Activated CD4-positive, alpha-beta T cell treated with anti-CD3 and anti-CD28 coated beads for 36 hours (primary cell): ENCODE measurements at places on chromosomes 6 and 20. TPM values are rescaled to one million over a fixed set of nuclear protein-coding genes. Genes with fewer than 3 reads are reported as not detected.

- DNase-seq = no peak
These were observed 33.5 kb upstream of the FKBP1A start for GRCh38 chr20:1426231-1426849.

DNA sequence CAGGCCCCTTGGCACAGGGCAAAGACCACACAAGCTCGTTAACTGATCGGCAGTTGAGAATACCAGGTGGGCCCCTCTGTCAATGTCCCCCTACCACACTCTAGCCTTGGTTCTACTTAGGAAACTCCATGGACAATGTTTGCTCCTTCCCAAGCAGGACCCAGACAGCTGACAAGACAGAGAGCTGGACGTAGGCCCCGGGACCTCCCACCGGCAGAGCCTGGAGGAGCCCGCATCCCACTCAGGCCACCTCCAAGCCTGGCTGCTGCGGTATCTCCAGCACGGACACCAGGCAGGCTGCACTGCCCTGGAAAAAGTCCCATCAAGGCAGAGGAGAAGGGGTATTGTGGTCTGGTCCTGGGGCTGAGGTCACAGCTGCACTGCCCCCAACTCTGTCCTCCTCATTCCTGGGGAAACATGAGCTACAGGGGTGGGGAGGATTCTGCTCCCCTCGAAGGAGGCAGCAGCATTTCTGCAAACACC, 6.2 kb upstream of the GRM4 start:
- no peak for DNase-seq

Gene CLDN20
- not detected for total RNA-seq

DNA sequence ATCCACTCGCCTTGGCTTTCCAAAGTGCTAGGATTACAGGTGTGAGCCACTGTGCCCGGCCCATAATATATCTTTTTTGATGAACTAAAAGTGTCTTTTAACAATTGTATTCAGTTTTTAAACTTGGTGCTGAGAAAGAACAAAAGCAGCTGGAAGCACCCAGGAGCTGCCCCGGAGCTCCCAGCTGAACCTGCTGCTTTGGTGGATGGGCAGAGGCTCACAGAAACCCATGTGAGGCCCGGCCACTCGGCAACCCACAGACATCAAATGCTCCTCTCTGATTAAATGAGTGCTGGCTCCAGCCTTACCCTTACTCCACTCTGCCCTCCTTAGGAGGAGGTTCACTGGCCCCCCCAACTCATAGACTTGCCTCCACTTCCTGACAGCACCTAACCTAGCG, 59.4 kb upstream of the FRMD1 start:
- no peak for DNase-seq

GRCh38 chr6:122476131-122476530, 4.5 kb upstream of the SERINC1 start:
- DNase-seq = no peak

Gene PROKR2
- not detected for total RNA-seq
